ENCODE measurements at places on chromosomes 4 and X.

DNA sequence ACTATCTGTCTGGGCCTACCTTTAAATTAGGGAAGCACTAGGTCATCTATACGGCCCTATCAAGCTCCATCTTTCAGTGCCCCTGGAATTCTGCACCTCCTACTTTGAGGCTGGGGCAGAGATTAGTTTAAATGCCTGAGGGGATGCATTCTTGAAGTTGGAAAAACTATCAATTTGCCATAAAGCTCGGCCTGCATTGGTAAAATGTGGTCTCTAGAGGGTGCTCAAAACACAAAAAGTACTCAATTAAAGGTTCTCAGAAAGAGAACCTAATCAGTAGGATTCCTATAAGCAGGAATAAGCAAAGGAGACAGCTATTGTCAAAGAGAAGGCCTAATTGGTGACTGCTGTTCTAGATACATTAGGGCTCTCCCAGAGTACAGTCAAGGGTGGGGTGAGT is 111.7 kb downstream of the AMER1 start:
- H3K4me1 ChIP-seq, result no peaks in the 10 kb centered on the region
- H3K27ac ChIP-seq, result no peak overlapping the region
- DNase-seq, result no peak

- no peaks in the 10 kb centered on the region for H3K27me3 ChIP-seq
- peak overlapping the region; percentile 80 for H3K27ac ChIP-seq
- H3K4me3 ChIP-seq, result no peak overlapping the region
Observed at GRCh38 chr4:153514001-153514526, 47.9 kb downstream of the TMEM131L start.

- no peak overlapping the region for H3K4me3 ChIP-seq
- DNase-seq, result no peak
- H3K27ac ChIP-seq, result peak overlapping the region; percentile 1
- H3K36me3 ChIP-seq, result no peaks in the 10 kb centered on the region
- peaks cover 33% of the 10 kb centered on the region for H3K4me1 ChIP-seq
Observed at GRCh38 chr4:88859191-88859812, 161.7 kb upstream of the NAP1L5 start.

GRCh38 chr4:71765350-71765749 is 18.5 kb downstream of the GC start:
- no peaks in the 10 kb centered on the region for H3K36me3 ChIP-seq
- H3K4me3 ChIP-seq, result no peak overlapping the region
- DNase-seq, result no peak
- H3K27me3 ChIP-seq, result no peaks in the 10 kb centered on the region
- no peak overlapping the region for H3K27ac ChIP-seq
- peaks cover 11% of the 10 kb centered on the region for H3K4me1 ChIP-seq

DNA sequence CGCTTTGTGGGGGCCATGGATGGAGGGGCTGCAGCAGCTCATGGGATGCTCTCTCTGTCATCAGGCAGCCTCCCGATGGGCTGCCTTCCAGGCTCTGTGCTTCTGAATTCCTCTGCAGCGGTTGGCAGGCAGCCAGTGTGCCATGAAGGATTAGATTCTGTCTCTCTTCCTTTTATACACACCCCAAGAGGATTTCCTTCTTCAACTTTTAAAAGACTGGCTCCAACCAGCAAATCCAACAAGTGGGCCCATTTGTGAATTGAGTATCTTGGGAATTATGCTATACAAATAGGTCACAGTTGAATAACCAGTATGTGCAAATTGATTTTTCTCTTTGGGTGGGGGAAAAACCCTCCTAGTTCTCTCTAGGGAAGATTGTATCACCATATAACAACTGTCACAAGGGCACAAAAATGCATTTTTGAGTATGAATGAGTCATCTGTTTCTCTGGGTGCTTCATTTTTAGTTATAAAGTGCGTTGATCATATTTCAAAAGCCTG is 96.8 kb upstream of the FAT1 start:
- H3K27ac ChIP-seq, result peak overlapping the region; percentile 31
- peak; percentile 56 for DNase-seq
- no peaks in the 10 kb centered on the region for H3K27me3 ChIP-seq

DNA sequence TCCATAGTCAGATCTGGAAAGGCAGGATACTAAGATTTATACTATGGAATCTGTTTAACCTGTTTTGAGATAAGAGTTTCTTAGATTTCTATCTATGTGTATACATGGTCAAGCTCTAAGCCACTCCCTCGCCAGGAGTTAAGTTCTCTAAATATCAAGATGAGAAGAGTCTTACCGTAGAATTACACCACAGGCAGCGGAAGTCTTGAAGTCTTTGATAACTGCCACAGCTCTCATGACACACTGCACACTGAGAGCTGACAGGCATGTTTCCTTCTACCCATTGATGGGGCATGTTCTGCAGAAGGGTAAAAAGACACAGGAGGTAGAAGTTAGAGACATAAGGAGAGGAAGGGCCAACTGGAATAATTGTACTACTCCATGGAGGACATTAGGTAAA is 67.7 kb downstream of the DGKK start:
- no peak for DNase-seq
- no peak overlapping the region for H3K27ac ChIP-seq
- no peaks in the 10 kb centered on the region for H3K36me3 ChIP-seq
- H3K4me3 ChIP-seq, result no peak overlapping the region
- no peaks in the 10 kb centered on the region for H3K27me3 ChIP-seq
- no peaks in the 10 kb centered on the region for H3K4me1 ChIP-seq

DNA sequence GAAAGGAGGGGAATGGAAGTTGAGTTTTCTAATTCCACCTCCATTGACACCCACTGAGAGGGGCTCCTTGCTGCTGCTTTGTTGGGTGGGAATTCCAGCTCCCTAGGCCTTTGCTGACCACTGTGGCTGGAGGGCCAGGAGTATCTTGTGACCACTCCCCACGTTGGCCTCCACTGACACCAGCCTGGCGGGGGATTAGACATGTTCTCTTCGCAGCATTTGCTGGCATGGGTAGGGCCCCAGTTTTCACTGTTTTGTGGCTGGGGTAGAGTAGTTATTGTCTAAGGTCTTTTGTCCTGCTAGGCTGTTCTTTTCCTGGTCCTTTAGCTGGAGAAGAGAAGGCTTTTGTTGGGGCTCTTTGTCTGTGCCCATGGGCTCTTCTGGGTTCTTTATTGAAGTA is 116.7 kb downstream of the CDKL5 start:
- peaks cover 1% of the 10 kb centered on the region for H3K4me1 ChIP-seq
- no peak overlapping the region for H3K27ac ChIP-seq

DNA sequence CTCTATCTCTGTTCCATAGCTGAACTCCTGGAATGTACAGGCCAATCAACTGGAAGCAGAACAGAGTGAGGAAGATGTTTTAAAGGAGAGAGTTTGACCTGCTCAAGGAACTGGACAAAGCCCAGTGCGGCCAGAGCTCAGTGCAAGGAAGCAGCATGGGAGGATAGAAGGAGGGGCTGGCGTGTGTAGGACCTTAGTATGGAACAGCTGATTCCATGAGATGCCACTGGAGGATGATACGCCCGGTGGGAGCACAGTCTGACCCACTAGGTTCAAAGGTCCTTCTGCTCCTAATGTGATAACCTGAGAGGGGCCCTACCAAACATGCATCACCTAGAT is 81.5 kb downstream of the USP46 start:
- H3K4me1 ChIP-seq, result no peaks in the 10 kb centered on the region
- DNase-seq, result no peak
- H3K27ac ChIP-seq, result no peak overlapping the region

GRCh38 chrX:1249101-1249887 is 19.3 kb upstream of the CSF2RA start:
- H3K27ac ChIP-seq, result peak overlapping the region; percentile 89
- peak; percentile 53 for DNase-seq
- H3K36me3 ChIP-seq, result peaks cover 17% of the 10 kb centered on the region

DNA sequence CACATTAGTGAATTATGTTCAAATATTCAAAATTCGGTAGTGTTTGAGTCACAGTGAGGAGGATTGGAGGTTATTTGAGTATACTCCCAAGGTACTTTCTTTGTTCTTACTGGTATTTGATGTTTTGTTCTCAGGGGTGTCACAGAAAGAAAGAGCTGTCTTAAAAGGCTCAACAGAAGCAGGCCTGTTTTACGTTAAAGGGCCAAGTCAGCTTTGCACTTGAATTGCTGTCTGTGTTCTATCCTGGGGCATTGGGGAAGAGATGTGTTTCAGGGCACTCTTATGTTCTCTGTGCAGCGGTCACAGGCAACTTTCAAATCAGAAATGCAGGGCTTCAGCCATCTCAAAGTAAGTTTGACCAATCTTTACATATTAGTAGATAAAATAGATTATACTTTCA is 1113.1 kb upstream of the LCORL start:
- H3K27me3 ChIP-seq, result no peaks in the 10 kb centered on the region
- no peak for DNase-seq
- H3K4me3 ChIP-seq, result no peak overlapping the region
- no peak overlapping the region for H3K27ac ChIP-seq

DNA sequence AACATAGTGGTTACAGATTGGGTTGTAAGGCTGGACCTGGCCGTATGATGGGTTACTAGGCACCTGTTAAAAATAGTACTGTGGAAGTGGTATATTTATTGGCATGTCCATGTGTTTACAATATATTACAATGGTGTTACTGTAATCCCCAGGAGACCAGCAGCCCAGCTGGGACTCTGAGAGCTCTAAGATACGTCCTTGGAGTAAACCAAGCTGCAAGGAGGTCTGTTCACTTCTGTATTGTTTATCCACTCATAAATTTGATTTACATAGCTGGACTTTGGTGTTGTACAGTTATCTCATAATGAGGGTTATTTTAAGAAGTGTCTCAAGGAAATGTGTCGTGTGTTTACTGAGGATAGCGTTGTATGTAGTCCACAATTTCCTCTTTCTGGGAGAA is 93.8 kb downstream of the TBL1X start:
- no peaks in the 10 kb centered on the region for H3K36me3 ChIP-seq
- no peaks in the 10 kb centered on the region for H3K27me3 ChIP-seq
- H3K4me3 ChIP-seq, result no peak overlapping the region
- H3K27ac ChIP-seq, result no peak overlapping the region
- DNase-seq, result no peak
- H3K4me1 ChIP-seq, result peaks cover 5% of the 10 kb centered on the region

GRCh38 chr4:76592460-76592859 is 157.4 kb downstream of the SHROOM3 start:
- no peaks in the 10 kb centered on the region for H3K27me3 ChIP-seq
- peaks cover 57% of the 10 kb centered on the region for H3K4me1 ChIP-seq
- H3K4me3 ChIP-seq, result no peak overlapping the region
- DNase-seq, result no peak
- H3K27ac ChIP-seq, result peak overlapping the region; percentile 98
- peaks cover 15% of the 10 kb centered on the region for H3K36me3 ChIP-seq

DNA sequence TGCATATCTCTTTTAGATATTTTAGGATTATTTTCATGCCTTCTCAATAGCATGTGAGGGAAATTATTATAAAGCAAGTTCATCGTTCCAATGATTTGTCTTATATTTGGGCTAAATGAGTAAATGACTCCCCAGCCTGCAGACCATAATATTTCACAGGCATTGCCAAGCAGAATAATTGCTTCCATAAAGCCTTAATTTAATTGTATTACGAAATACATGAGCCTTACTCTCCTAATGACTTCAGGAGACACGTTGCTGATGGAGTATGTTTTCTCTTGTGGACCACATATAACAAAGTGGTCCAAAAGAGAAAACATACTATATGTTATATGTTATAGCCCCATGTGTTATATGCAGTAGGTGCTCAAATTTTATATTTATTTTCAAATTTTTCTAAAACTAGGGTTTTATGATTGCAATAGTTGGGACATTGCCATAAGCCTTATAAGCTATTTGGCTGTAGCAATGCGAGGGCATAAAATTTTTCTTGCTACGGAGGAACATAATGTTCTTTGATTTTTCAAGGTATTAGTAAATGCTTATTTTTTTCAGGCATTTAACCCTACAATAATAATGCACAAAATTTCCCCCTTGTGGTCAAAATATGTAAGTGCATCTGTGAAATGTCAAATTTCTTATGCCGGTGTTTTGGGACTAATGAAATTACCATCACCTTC is 26.2 kb upstream of the TMPRSS11D start:
- H3K36me3 ChIP-seq, result no peaks in the 10 kb centered on the region
- H3K4me1 ChIP-seq, result no peaks in the 10 kb centered on the region
- H3K4me3 ChIP-seq, result no peak overlapping the region
- no peaks in the 10 kb centered on the region for H3K27me3 ChIP-seq

GRCh38 chr4:98662626-98663225 is 4.3 kb upstream of the TSPAN5 start:
- peaks cover 34% of the 10 kb centered on the region for H3K27me3 ChIP-seq
- peak overlapping the region; percentile 2 for H3K27ac ChIP-seq
- no peak overlapping the region for H3K4me3 ChIP-seq

- no peaks in the 10 kb centered on the region for H3K27me3 ChIP-seq
- H3K36me3 ChIP-seq, result peaks cover 37% of the 10 kb centered on the region
- H3K27ac ChIP-seq, result no peak overlapping the region
- peaks cover 4% of the 10 kb centered on the region for H3K4me1 ChIP-seq
- no peak for DNase-seq
Observed at GRCh38 chr4:99186029-99186428, 33.0 kb downstream of the ADH6 start.

- H3K27ac ChIP-seq, result no peak overlapping the region
- peaks cover 7% of the 10 kb centered on the region for H3K4me1 ChIP-seq
- no peak overlapping the region for H3K4me3 ChIP-seq
- H3K27me3 ChIP-seq, result no peaks in the 10 kb centered on the region
Observed at GRCh38 chr4:56859841-56860240, 38.3 kb upstream of the SPINK2 start.

GRCh38 chr4:112802780-112803179 is 165.8 kb downstream of the LARP7 start:
- no peak overlapping the region for H3K27ac ChIP-seq
- no peak overlapping the region for H3K4me3 ChIP-seq
- no peaks in the 10 kb centered on the region for H3K36me3 ChIP-seq
- H3K27me3 ChIP-seq, result no peaks in the 10 kb centered on the region
- DNase-seq, result no peak

GRCh38 chr4:168769416-168769815 is 240.6 kb downstream of the CBR4 start:
- H3K4me3 ChIP-seq, result no peak overlapping the region
- peaks cover 16% of the 10 kb centered on the region for H3K36me3 ChIP-seq
- peak overlapping the region; percentile 23 for H3K27ac ChIP-seq
- peaks cover 23% of the 10 kb centered on the region for H3K4me1 ChIP-seq
- no peaks in the 10 kb centered on the region for H3K27me3 ChIP-seq
- no peak for DNase-seq

DNA sequence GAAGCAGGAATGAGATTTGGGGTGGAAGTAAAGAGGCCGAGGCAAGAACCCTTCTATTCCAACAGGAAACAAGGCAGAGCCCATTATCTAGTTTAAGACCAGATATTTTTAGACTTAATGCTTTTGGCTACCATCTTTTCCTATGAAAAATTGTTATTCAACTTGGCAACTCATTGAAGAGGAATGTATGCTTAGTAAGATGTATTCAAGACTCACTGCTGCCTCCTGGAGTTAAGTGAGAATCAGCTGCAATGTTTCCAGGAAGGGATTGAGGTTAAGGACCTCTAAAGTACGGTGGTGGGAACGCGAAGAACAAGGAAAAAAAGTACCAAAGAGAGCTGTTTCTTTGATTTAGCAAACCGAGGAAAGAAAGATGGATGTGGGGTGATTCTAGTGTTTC is 89.1 kb downstream of the RAPGEF2 start:
- DNase-seq, result no peak
- no peaks in the 10 kb centered on the region for H3K27me3 ChIP-seq
- no peak overlapping the region for H3K27ac ChIP-seq
- H3K4me3 ChIP-seq, result no peak overlapping the region
- H3K4me1 ChIP-seq, result peaks cover 2% of the 10 kb centered on the region

GRCh38 chrX:154008521-154008920 is 11.2 kb downstream of the IRAK1 start:
- no peak for DNase-seq
- no peak overlapping the region for H3K27ac ChIP-seq
- no peak overlapping the region for H3K4me3 ChIP-seq
- no peaks in the 10 kb centered on the region for H3K4me1 ChIP-seq

Data from mesothelial cell of epicardium (in vitro differentiated cells).